ENCODE measurements at places on chromosomes 12 and 14.
A peak's percentile ranks its signal among the peaks of the same experiment; 100 is the strongest.

DNA sequence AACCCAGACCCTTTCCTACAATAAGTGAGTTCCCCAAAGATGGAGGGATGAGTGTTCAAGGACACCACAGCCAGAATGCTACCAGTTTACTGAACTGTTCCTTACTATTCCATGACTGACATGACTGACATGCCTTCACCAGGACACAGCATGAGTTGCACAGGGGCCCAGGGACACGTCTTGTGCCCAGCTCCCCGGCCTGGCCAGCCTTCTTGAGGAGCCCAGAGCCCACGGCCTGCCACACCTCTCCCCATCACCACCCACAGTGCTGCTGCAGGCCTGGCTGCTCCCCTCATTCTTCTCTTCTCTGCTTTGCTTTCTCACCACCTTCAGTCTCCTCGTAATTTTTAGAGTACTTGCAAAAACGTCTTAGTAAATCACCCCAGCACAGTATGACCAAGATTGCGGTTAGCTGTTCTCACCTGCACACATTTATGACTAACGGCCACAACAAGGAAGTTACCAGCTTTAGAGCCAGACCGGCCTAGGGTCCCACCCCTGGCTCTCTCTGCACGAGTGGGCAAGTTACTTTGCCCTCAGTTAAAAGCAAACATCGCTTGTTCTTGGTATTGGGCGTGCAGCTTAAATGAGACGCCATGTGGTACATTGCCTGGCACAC, 18.5 kb downstream of the PPP2R5E start:
- no peak for DNase-seq

GRCh38 chr12:56154246-56154771, 1.9 kb downstream of the MYL6B start:
- DNase-seq, result no peak

DNA sequence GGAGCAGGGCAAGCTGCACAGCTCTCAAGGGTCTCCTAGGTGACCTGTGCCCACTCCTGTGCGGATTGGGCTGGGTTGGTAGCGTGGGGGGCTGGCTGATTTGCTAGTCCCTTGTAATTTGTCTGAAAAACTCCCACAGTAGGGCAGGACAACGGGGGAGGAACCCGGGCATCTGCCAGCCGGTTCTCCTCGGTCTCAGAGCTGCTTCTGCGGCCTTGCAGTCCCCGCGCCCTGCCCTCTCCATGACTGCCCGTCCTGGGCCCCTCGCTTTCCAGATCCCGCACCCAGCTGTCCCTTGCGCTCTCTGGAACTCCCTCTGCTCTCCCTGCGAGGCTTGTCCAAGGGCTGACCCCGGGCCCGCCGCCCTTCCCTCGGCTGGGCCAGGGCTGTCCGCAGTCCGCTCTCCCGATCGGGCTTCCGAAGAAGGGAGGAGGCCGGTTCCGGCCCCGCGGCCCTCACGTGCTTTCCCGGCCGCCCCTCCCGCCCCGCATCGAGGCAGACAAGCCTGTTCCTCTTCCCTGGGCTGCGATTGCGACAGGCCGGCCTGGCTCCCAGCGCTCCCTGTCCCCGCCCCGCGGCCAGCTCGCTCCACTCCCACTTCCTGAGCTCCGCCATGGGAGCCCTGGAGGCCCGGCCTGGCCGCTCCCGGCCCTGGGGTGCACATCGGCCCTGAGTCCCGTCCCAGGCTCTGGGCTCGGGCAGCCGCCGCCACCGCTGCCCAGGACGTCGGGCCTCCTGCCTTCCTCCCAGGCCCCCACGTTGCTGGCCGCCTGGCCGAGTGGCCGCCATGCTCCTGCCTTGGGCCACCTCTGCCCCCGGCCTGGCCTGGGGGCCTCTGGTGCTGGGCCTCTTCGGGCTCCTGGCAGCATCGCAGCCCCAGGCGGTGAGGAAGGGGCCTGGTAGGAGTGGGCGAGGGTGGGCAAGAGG, at the start of gene LTBR:
LTBR (plus strand) TSS at position 591 of the 927 bp plus-strand sequence; CDS start at position 788, 197 bp downstream.
- no peak for DNase-seq

- no peak for DNase-seq
Observed at GRCh38 chr12:29673346-29673745, 110.4 kb downstream of the TMTC1 start.

GRCh38 chr12:130514149-130514551, 176.5 kb downstream of the PIWIL1 start:
- DNase-seq, result no peak

DNA sequence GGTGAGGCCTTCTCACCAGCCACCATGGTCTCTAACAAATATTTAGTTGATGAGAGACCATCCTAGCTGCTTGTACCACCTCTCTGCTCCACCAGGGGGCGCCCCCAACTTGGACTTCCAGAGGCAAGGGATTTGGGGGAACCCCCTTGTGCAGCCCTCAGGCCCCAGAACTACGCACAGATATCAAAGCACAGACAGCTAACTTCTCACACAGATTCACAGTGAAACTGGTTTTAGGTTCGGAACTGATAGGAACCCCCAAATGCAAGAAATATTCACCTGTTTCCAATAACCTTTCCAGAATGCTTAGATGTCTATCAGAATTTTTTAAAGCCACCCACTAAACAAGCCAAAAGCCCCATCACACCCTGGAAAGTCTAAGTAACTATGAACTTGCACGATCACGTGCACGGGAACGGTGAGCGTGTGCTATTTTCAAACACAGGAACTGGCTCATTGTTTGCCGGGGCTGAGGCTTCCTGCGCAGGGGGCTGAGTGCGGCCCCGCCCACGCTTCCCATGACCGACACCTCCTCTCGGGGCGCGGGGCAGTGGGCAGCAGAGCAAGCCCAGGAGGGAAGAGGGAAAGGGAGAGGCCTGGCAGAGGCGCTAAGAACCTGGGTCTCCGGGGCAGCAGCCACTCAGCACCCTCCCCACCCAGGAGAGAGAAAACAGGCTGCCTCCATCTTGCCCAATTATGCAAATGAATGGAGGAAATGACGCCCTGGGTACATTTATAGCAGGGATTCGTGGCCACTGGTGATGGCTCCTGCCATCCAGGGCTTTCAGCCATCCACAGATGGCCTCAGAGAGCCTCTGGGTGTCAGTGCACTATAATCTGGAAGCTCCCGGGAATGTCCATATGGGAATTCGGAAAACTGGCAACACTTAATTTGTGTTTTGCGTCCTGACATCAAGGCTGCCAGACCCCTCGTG, 79.4 kb upstream of the GPR68 start:
- DNase-seq, result peak; percentile 83

GRCh38 chr12:47954467-47955045, 8.8 kb upstream of the TMEM106C start:
- no peak for DNase-seq

DNA sequence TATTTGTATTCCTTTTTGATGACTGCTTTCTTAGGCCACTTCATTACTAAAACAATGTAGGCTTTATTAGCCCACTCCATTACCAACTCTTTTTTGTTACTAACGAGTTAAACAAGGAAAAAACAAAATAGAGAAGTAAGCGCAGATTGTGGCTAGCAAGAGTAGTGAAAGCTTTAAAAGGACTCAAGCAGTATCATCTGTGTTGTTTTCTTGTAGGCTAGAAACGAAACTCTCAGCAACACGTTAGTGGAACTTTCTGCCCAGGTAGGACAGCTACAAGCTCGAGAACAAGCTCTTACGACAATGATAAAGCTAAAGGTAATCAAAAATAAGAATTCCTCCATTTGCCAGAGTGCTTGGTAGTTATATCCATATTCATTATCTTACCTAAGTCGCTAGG, 11.1 kb downstream of the CCDC62 start:
- no peak for DNase-seq

- DNase-seq, result no peak
Observed at GRCh38 chr14:22613106-22613695, 15.1 kb downstream of the ABHD4 start.

GRCh38 chr12:6228535-6229223, 28.5 kb downstream of the CD9 start:
- DNase-seq, result no peak

GRCh38 chr12:17137396-17137795, 531.4 kb upstream of the LMO3 start:
- no peak for DNase-seq

DNA sequence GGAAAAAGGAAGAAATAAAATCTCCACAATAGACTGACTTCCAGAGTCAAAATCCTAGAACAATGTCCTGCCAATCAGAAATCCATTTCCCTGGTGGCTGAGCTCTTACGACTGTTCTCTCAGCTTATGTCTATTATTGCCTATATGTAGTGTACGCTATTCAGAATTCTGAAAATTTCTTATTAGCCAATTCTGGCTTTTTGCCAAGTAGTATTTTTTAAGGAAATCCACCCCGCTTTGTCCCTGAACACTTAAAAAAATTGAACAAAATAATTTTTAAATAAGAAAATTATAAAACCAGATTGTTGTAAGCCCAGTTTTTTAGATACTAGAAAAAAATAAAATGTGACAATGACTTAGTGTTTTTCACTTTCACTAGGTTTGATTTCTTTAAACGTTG, 143.0 kb downstream of the KCNA5 start:
- DNase-seq, result no peak

- DNase-seq, result no peak
Observed at GRCh38 chr12:48592591-48593086, 22.8 kb upstream of the LALBA start.

- DNase-seq, result no peak
Observed at GRCh38 chr12:52794479-52795331, 1.2 kb downstream of the KRT3 start.

DNA sequence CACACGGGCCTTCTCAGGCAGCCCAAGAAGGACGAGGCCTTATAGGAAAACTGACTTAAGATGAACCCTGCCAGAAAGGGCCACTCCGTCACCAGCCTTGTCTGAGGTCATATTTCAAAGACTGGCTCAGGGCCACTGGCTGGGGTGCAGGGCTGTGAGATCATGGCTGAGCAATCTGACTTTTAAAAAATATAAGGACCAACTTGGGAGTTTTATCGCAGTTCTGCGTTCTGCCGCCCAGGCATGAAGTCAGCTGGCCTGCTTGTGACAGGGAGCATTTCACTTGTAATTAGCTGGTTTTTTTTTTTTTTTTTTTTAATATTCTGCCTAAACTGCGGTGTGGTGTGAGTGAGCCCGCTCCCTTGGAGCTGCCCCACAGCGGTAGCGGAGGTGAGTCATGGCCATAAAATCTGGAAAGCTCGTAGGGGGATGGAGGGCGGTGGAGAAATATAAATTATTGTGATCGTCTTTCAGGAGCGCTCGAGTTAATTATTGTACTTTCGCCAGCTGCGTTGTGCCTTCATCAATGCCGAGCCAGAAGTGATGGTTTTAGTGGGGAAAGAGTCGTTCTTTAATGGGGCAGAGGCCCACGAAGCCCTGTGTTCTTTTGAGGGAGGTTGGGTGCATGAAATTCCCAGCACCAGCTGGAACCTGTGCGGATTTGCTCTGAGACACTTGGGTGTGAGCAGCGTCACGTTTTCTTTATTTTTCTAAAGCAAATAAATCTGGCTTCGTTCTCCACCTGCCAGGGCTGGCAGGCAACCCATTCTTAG, 231.9 kb downstream of the C12orf75 start:
- DNase-seq, result no peak

DNA sequence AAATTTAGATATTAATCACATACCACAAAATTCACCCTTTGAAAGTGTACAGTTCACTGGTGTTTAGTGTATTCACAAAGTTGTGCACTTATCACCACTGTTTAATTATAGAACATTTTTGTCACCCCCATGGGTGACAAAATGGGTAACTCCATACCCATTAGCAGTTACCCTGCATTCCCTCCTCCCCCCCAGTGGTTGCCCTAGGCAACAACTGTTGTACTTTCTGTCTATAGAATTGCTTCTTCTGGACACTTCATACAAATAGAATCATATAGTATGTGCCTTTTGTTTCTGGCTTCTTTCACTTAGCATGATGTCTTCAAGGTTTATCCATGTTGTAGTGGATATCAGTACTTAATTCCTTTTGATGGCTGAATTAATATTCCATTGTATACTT, 52.7 kb downstream of the FBXO34 start:
- no peak for DNase-seq
